ENCODE measurements at places on chromosomes 2 and 18.

GRCh38 chr2:190904640-190905261, 24.1 kb downstream of the GLS start:
- no peak for DNase-seq

DNA sequence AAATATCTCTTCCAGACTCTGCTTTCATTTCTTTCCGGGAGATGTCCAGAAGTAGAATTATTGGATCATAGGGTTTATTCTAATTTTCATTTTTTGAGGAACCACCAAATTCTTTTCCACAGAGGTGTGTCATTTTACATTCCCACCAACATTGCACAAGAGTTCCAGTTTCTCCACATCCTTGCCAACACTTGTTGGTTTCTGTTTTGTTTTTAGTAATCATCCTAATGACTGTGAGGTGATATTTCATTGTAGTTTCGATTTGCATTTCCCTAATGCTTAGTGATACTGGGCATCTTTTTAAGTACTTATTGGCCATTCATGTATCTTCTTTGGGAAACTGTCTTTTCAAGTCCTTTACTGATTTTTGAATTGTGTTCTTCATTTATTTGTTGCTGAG, 513.1 kb downstream of the PARD3B start:
- DNase-seq, result no peak

DNA sequence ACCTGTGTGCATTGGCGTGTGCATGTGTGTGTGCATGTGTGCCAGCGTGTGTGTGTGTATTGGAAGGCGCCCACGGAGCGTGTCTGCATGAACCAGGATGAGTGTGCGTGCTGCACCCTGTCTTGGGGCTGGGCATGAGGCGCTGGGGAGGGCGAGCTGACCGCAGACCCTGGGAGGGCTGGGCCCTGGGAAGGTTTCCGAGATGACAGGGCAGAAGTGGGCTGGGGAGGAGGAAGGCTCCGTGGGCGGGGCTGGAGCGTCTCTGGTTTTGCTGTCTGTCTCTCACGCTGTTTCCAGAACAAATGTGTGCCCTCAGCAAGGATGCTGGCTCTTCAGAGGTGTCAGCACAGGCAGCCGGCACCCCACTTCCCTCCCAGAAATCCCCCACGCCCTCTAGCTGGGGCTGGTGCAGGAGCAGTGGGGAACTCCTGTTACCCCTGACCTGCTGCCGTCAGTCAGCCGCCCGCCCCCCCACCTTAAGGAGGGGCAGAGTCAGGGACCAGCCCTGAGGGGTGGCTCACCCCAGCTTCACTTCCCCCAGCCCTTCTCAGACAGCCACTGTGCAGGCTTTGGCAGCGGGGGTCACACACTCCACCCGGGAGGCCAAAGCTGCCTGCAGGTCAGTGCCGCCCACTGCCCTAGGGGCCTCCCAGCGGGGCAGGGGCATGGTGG, at the start of gene GPR35:
TSS of gene GPR35 (plus strand) at position 531 of the 672 bp plus-strand sequence. CDS start 4,473 bp downstream, outside the sequence.
- DNase-seq, result peak; percentile 55

DNA sequence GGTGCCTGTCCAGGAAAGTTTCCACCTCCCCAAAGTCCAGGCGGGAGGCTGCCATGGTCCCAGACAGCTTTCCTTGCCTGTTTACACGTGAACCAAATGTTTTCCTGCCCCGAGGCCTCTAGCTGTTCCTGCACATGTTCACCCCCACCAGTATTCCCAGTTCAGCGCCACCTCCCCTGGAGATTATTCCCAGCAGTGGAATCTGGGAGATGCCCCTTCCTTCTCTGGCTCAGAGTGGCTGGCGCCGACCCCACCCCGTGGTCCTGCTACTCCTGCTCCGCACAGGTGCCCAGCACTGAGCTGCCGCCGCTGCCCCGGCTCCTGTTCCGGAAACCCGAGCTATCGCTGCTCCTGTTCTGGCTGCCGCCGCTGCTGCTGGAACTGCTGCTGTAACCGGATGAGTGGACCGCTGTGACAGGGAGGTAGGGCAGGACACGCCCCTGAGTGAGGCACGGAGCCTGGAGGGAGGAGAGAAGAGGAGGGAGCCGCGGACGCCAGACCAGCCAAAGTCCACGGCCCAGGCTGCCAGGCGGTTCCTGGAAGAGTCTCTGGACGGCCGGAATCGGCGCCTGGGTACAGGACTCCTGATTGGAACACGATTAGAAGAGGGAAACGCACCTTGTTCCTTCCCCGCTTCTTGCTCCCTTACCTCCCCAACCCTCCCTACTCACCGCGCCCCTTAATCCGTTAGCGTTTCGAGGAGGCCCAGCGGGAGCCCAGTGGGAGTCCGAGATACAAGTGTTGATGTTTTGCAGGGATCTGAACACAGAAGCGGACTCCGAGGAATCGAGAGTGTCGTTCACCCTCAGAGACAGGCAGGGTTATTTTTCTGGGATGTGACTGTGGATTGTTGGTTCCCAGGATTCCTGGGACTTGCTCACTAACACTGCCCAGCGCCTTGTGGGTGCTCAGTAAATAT, at the start of gene PDE11A:
TSS of gene PDE11A (minus strand) at position 395 of the 919 bp plus-strand sequence. CDS start at position 55, 340 bp downstream.
- peak; percentile 69 for DNase-seq

- no peak for DNase-seq
Observed at GRCh38 chr2:117126656-117127055, 687.8 kb upstream of the DDX18 start.

- no peak for DNase-seq
Observed at GRCh38 chr2:63594660-63595059, 5.9 kb downstream of the MDH1 start.

DNA sequence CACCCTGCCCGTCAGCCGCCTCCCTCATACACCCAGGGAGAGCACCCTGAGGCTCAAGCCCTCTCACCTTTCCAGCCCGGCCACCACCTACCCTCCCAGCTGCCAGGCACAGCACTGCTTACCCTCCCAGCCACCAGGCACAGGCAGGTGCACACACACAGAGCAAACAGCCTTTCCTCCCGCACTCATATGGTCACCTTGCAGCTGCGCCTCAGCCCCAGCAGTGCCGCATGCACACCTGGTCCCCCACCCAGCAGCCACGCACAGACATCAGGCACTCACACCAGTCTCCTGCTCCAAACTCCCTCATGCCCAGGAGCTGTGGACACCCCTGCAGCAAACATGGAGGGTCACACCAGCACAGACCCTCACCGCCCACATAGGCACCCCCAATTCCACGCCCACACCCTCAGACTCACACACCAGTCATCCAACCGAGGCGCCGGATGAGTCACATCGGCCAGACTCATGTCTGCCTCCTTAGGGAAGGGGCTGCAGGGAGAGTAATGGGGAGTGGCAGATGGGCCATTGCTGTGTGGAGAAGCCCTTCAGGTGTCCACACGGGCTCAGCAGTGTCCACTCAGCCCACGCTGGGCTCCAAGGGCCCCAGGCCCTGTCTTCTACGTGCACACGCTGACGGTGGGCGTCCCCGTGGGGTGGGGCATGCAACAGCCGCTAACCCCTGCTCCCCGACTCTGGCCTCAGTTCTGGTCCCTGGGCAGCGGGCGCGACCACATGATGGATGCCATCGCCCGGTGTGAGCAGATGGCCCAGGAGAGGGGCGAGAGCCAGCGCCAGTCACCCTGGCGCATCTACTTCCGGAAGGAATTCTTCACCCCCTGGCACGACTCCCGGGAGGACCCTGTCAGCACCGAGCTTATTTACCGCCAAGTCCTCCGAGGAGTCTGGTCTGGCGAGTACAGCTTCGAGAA, 22.3 kb upstream of the GPR17 start:
- DNase-seq, result no peak

GRCh38 chr2:240467659-240468302, 32.3 kb downstream of the GPC1 start:
- no peak for DNase-seq

GRCh38 chr18:58025733-58026132, 18.3 kb upstream of the NEDD4L start:
- no peak for DNase-seq

- no peak for DNase-seq
Observed at GRCh38 chr2:60779426-60779825, 23.4 kb downstream of the PAPOLG start.

All from GM04504 (cell line).